ENCODE measurements at places on chromosomes 4 and X.

GRCh38 chrX:24202465-24203031 is 53.0 kb downstream of the ZFX start:
- no peak for DNase-seq

DNA sequence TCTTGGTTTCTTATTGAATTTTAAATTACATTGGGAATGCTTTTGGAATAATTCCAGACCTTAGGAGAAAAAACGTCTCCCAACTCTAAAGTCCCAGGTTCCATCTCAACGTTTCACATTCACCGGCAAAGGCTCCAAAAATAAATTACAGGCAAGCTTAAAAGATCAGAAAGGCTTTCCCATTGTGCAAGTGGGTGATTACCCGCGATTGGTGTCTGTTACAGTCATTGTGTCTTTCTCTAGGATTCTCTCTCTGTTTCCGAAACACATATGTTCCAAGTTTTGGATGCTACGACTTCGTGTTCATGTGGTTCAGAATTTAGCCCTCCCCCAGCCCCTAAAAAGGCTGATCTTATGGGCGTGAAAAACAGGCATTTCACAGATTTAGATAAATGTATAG is 41.8 kb downstream of the PALLD start:
- DNase-seq = no peak

- no peak for DNase-seq
Observed at GRCh38 chr4:14264437-14264836, 636.9 kb upstream of the BOD1L1 start.

- DNase-seq = no peak
Observed at GRCh38 chr4:154779362-154779947, 1.6 kb upstream of the RBM46 start.

GRCh38 chr4:48766131-48766792 is 13.8 kb downstream of the FRYL start:
- no peak for DNase-seq

DNA sequence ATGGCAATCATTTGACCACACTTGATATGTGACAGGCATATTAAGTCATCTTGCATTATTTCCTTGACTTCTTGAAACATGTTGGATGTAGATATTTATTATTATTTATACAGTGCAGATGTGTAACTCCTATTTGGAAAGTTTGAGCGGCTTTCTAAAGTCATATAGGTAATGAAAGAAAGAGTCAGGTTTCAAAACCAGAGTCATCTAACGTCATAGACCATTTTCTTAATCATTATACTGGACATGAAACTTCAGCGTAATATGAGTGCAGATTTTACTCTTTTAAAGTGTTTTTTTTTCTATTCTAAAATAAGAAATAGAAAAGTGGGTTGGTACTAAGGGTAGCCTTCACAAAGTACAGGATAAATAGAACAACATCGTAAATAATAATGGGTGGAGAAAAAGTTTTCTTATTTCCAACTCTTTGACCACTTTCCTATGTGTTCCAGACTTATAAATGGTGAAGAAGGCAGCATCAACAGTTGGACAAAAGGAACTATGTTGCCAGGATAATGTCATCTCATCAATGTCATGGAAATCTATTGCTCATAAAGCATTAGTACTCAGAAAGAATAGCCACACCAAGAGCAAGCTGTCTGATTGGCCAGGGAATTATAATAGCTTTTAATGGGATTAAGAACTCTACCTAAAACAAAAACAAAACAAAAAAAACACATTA is 108.0 kb upstream of the PCDH18 start:
- DNase-seq = no peak

- DNase-seq = no peak
Observed at GRCh38 chr4:26860922-26861433, 337 bp downstream of the STIM2 start.

GRCh38 chr4:3730422-3731190 is 35.6 kb upstream of the ADRA2C start:
- no peak for DNase-seq
